ENCODE measurements at places on chromosomes 7 and 10. TPM values are rescaled to one million over a fixed set of nuclear protein-coding genes. Genes with fewer than 3 reads are reported as not detected.
A peak's percentile ranks its signal among the peaks of the same experiment; 100 is the strongest.

GRCh38 chr7:104998040-104998752 is 15.8 kb upstream of the KMT2E start:
- no peak for DNase-seq

DNA sequence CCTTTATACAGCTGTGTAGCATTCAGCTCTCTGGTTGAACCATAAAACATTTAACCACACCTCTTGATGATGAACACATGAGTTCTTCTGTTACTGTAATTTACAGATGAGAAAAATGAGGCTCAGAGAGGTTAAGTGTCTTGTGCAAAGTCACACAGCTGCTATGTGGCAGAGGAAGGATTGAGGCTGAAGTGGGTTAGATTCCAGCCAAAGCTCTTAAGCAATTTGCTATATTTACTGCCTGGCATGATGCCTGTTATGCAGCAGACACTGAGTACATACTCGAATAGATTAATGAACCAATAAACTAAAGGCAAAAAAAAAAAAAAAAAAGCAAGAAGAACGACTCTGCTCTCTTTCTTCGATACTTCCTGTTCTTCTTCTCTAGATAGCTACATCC is 35.7 kb downstream of the GFRA1 start:
- no peak for DNase-seq

GRCh38 chr10:84846658-84847316 is 518.4 kb downstream of the CCSER2 start:
- no peak for DNase-seq

DNA sequence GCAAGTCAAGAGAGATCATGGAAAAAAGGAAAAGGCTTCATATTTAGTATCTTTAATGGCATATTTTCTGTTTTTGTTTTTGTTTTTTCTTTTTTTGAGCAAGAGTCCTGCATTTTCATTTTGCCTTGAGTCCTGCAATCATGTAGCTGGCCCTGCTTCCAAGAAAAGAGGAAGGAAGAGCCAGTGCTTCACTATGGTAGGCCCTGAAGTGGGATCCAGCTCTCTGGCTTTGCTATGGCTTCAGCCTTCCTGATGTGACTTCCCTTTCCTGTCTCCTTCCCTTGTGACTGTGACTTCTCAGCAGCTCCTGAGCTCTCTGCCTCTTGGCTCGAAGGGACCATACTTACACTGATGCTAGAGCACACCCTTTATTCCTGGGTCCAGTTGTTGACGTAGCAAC is 512.3 kb downstream of the INHBA start:
- DNase-seq, result no peak

GRCh38 chr10:26446258-26446657 is 8.1 kb downstream of the APBB1IP start:
- DNase-seq, result no peak

GRCh38 chr10:7340179-7340874 is 70.5 kb downstream of the SFMBT2 start:
- peak; percentile 64 for DNase-seq

TEX47 gene
- total RNA-seq, result not detected

FGL2 gene
- total RNA-seq, result 11.9 TPM
